ENCODE measurements at places on chromosomes 2 and 18.

GRCh38 chr18:72232644-72233043, 311.5 kb downstream of the CBLN2 start:
- DNase-seq: no peak

- DNase-seq: no peak
These were observed 253.5 kb downstream of the DYSF start for GRCh38 chr2:71706836-71707235.

GRCh38 chr18:42525905-42526304, 570.9 kb downstream of the PIK3C3 start:
- no peak for DNase-seq

GRCh38 chr2:97911206-97911921, 84.4 kb downstream of the TMEM131 start:
- DNase-seq: peak; percentile 83

DNA sequence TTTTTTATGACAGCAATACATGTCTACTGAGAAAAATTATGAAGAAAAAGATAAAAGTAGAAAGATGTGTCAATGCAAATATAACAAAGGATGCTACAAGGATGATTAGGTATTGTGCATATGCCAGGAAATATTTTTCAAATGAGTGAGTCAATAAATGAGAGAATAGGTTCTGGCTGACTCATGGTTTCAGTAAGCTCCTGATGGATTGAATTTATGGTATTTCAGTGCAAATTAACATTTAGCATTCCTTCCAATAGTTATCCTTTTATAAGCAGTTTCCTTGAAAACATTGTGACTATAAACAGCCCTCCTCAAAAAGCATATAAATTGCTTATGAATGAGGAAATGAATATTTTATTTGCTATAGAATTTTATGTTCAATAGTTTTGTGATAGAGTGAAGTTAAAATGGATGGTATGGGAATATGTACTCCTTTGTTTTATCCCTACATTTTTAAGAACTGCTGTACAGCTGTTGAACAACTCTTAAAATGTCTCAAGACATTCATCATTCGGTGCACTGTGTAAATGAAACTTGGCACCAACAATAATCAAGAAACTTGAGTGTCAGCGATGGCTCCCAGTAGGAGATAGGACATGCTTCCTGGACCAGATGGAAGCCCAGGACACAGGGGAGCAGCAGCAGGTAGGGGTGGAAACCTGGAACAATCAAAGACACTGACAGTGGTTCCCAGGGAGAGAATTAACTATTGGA, 144.7 kb downstream of the PMAIP1 start:
- peak; percentile 83 for DNase-seq

DNA sequence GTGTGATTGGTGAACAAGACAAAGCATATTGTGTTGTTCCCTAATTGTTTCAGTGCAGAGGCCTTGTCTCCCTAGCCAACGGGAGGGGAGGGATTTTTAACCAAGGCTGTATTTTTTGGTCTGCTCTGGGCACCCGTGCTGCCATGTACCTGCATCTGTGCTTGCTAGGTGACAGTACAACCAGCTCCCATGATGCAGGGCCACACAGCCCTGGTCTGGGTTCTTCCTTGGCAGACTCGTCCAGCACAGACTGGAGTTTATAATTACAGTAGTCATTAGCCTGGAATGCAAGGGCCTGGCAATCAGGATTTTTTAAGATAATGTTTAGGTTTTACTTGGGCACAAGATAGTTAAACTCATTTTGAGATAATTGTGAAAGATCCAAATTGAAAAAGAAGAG, 36.4 kb downstream of the TCF7L1 start:
- no peak for DNase-seq

DNA sequence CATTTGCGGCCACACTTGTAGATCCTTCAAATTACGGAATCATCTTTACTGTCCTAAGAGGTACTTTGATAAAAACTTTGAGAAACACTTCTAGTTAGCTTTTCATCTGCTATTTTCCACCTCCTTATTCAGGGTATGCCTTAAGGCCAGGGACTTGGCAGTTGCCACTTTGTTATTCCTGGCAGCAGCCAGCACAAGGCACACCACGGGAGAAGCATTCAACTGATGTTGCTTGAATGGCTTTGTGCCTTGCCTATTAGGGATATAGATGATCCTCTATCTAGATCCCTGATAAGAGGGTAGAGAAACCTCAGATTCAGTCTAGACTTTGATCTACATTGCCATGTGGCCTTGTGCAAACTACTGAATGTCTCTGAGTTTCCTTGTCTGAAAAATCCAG, 70.3 kb upstream of the EPHA4 start:
- DNase-seq: no peak

- DNase-seq: no peak
These were observed 764.0 kb downstream of the SUCLG1 start for GRCh38 chr2:83695037-83695436.

- DNase-seq: no peak
These were observed 10.3 kb upstream of the GPR45 start for GRCh38 chr2:105231232-105231619.

DNA sequence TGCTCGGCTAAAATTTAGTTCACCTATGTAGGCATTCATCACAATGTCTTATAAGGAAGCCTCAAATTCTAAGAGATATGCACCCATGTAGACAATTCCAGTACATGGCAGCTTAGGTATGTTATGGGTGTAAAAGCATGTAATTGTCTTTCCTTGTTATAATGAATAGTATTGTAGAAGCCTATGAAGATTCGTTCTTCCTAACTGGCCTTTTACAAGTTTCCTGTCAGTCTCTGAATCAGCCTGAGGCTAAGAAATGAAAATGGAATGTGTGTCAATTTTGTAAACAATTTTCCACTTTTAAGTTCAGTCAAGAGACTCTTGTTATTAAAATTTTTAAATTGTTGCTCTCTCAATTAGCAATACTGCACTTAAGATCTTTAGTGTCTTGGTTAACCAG, 189.9 kb upstream of the GALNT5 start:
- peak; percentile 50 for DNase-seq

DNA sequence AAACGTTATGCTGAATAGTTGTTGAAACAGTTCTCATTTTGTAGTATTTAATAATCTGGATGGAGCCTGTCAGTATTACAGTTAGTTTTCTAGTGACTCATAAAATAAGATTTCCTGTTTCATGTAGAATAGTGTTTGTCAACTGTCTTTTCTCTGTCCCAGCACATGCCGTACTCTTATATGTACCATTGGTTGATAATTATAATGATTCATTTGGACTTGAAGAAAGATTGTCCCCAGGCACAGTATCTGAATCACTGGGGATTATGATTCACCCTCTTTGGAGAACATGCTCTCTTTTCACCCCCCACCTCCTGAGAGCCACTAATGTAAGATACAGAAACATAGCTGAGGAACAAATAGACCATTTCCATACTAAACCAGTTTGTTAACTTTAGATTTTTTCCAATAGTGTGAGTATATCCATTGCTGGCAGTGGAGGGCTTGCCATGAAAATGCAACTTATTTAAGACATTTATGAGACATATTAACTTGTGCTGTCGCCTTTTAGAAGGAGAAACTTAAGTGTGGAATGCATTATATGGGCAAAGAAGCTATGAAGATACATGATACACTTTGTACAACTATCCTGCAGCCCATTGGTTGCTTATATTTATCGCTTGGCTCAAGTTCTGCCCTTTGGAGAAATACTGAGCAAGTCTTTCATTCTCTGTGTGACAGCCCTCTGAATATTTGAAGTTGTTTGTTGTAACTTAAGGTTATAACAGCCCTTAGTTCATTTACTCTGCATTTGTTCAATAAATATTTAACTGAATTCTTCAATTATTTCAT, 12.4 kb downstream of the COPS8 start:
- DNase-seq: peak; percentile 97

- DNase-seq: no peak
These were observed 109.9 kb downstream of the ANKRD44 start for GRCh38 chr2:197200762-197201058.

DNA sequence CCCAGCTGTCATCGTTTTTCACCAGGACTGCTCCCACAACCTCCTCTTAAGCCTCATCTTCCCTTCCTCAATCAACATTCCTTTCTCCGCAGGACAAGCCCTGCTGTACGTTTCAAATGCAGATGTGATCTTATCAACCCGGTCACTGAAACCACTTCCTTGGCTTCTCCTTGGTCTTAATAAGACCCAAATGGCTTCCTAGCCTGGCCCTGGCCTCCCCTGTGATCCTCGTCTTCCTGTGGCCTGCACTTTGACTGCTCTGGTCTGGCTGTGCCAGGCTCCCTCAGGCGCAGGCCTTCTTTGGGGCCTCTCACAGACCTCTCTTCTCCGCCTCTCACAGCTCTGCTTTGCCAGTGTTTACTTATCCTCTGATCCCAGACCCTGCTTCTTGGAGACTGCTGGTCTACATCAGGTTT, 4.7 kb upstream of the ADNP2 start:
- peak; percentile 16 for DNase-seq

DNA sequence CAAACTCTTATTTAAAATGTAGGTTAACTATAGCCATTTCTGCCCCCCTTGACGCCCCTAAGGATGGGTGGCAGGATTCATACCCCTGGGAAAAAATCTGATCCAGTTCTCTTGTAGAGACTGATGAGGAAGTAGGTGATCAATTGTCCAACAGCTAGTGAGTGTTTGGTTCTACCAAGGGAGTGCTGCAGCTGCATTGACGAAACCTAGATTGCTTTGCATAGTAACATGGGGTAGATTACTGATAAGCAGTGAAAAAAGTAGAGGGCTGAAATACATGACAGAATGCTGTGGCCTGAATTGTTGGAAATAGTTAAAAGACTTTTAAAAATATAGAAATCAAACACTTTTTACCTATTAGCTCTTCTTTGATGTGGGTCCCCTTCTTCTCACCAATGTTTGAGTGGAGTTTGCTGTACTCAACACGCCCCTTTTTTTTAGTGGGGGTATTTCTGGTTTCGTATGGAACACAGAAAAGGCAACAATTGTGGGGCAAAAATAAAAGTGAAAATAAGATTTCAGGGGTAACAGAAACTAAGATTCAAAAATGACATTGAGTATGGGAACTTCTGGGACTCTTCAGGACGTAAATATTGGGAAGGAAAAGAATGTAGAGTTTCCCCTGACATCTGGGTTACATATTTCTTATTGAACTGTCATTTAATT, 66.2 kb downstream of the MAIP1 start:
- no peak for DNase-seq

GRCh38 chr2:9416267-9416961, 6.9 kb downstream of the ITGB1BP1 start:
- no peak for DNase-seq

DNA sequence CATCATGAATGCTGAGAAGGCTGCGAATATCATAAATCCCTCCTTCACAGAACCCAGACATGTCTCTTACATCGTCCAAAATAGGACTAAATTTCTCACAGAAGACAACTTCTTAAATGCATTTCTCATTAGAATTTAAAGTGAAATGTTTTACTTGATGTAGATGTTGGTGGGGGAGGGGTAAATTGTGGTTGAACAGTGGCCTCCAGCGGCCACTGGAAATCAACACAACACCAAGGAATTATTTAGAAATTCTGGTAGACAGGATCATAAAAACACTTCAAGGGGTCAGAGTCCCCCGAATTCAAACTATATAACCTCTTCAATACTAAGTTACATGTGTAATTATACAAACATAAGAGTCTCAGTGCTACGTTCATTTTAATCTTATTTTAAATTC, 135.9 kb downstream of the ABCA12 start:
- DNase-seq: peak; percentile 50

DNA sequence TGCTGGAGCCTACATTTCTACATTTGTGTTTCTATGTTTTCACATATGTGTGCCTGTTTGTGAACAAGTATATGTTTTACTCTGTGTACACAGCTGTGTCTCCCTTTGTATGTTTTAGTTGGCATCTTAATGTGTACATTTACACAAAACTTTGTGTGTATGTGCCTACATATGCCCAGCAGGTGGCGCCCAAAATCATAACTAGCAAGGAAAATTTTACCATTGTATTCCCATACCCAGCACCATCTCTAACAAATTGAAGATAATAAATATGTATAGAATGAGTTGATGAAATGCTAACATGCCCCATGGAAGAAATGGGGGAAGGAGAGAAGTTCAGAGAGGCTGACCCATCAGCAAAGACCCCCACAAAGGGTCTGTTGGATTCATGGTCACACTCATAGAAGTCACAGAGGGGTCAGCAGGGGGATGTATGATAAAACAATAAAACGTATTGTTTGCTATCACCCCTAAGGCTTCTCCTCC, 48.1 kb downstream of the PKDCC start:
- peak; percentile 77 for DNase-seq

- no peak for DNase-seq
These were observed 345.9 kb upstream of the HS6ST1 start for GRCh38 chr2:128664499-128664971.

DNA sequence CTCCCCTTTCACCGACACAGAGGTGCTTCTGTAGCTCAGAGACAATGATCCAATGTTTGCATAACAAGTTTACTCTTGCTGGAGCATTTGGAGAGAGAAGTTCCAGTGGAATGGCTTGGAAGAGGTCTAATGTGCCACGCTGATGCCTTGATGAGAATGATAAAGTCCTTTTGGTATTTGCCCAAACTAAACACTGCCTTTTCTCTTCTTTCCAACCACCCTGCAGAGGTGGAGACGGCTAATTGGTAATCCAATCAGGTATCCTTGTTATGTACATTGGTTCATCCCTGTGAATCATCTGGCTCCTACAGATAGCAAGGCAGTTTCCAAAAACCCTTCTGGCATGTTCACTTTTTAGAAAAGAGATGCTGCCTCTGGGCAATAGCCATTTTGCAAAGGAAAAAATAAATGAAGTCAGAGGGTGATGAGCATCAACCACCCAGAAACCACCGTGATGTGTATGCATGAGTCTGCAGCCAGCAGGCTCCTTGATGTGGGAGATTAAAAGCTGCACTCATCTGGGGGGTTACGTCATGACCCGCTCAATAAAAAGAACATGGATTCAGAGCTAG, 40.6 kb downstream of the KIAA2012 start:
- DNase-seq: peak; percentile 15

GRCh38 chr2:60857056-60857455, 24.3 kb upstream of the REL start:
- no peak for DNase-seq

DNA sequence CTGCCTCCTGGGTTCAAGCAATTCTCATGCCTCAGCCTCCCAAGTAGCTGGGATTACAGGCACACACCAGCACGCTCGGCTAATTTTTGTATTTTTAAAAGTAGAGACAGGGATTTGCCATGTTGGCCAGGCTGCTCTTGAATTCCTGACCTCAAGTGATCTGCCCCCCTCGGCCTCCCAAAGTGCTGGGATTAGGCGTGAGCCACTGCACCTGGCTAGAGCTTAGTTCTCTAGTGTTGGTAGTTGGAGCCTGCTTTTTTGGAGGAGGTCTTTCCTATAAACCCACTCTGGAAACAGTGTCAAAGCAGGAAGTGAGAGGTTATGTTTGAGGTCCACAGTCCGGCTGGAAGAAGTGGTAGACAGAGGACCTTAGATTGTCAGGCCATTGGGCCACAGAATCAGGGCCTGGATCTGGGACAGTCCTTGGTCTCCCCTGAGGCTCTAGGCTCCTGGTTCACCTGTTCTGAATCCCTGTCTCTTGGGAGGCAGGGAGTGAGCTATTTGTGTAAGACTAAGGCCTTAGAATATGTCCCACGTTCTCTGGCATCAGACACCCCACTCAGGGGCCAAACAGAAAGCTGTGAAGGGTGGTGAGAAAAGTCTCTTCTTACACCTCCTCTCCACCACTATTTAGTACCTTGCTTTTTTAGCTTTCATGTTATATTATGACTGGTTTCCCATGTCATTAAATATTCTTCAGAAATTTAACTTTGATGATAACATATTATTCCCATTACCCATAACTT, 34.5 kb downstream of the PCBP1 start:
- no peak for DNase-seq

Data from iris pigment epithelial cell (primary cell).